ENCODE measurements at places on chromosomes 5 and 9. TPM values are rescaled to one million over a fixed set of nuclear protein-coding genes. Genes with fewer than 3 reads are reported as not detected.

DNA sequence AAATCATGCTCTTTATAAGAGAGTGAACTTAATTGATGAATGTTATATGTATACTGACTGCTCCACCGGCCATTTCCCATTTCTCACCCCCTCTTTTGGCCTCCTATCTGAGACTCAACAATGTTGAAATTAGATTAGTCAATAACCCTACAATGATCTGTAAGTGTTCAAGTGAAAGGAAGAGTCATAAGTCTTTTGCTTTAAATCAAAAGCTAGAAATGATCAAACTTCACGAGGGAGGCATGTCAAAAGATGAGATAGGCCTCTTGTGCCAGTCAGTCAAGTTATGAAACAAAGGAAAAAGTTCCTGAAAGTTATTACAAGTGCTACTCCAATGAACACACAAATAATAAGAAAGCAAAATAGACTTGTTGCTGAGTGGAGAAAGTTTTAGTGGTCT lies 83.1 kb downstream of the NLN start:
- DNase-seq: no peak

The ZNF608 gene
- 98.9 TPM for polyA plus RNA-seq

GRCh38 chr5:141838326-141839014 lies 39.7 kb downstream of the PCDH1 start:
- no peak for DNase-seq

GRCh38 chr5:32319926-32320543 lies 7.3 kb upstream of the MTMR12 start:
- no peak for DNase-seq

DNA sequence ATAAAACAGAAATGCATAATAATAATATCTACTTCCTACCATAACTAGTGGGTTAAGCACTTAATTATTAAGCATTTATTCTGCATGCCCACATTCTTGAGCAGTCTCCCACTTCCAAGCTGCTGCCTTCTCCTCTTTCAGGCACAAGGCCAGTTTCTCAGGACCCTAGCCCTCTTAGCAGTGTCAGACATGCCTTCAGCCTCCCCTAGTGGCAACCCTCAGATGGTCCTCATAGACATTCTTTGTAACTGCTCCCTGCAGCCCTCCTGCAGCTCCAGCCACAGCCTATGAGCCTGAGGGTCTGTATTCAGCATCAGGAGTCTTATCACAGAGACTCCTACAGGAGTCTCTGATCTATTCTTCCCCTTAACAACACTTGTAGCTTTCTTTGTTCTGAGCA lies 3.9 kb downstream of the IL9 start:
- peak; percentile 32 for DNase-seq

- no peak for DNase-seq
Measured at GRCh38 chr5:118844351-118844750, 144.0 kb downstream of the DTWD2 start.

The CDKN2AIPNL gene
- 26.1 TPM for polyA plus RNA-seq

The ENHO gene
- polyA plus RNA-seq: 0.98 TPM

GRCh38 chr9:77943057-77943456 lies 88.6 kb downstream of the GNAQ start:
- DNase-seq: no peak

- DNase-seq: no peak
Measured at GRCh38 chr9:81191222-81191621, 498.1 kb downstream of the TLE1 start.

The CCNO gene
- 6.0 TPM for polyA plus RNA-seq

DNA sequence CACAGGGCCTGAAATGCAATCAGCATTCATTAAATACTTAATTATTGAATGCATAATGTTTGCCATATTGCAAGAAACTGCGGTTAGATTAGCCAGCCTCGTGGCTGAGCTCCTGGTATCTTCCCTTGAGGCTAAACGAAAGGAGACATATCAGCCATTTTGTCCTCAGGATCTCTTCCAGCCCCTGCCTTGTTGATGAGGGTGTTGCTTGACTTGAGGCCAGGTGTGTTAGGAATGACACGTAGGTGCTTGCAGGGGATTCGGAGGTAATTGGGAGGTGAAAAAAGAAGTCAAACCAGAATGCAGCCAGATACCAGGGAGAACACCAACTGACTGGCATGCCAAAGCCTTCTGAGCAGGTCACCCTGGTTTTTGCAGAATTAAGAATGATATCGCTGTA lies 12.5 kb downstream of the SH3RF2 start:
- no peak for DNase-seq

DNA sequence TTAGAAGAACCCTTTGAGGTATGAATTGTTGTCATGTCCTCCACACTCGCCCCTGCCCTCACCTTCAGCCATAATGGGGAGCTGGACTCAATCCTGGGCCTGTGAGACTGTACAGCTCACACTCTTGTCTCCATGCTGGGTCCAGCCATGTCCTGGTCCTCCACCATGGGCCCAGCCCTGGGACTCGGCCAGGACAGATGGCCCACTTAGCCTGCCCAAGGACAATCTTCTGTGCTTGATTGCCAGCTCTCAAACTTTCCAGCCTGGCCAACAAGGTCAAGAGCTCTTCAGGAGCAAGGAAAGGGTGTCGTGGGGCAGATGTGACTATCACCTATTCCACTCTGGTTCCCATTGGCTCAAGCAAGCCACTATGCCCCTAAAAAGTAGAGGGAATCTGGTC lies 90.8 kb downstream of the HRH2 start:
- DNase-seq: no peak

The DEPDC1B gene
- polyA plus RNA-seq: 14.9 TPM

- no peak for DNase-seq
Measured at GRCh38 chr5:77952636-77953212, 176.6 kb upstream of the TBCA start.

DNA sequence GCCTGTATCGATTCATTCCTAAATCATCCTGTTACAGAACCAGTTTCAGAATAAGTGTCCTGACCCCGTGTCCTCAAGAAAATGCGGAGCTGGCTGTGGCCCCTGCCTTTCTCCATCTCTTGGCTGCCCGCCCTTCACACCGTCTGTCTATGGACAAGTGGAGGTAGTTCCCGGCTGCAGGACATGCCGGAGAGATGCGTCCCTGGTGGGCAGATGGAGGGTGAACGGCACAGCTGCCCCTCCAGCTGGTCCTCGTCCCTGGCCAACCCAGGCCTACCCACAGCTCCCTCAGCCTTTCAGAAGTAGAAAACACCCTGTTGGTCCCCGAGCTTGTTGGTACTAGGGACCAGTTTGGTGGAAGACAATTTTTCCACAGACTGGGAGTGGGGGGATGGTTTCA lies 14.8 kb upstream of the EXOC3 start:
- no peak for DNase-seq

GRCh38 chr9:136257381-136258298 lies 12.0 kb upstream of the QSOX2 start:
- no peak for DNase-seq

DNA sequence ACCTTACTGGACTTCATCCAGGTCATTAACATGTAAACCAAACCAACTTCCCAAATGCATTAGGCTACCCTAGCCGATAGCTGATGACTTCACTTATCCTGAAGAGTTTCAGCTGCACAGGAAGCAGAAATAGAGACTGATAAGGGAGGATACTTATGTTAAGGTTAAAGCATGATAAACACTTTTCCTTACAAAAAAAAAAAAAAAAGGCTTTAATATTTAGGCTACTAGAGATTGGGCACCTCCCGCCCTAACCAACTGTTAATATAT lies 1.6 kb upstream of the MEF2C start:
- no peak for DNase-seq

- DNase-seq: no peak
Measured at GRCh38 chr5:36630201-36631145, 24.1 kb downstream of the SLC1A3 start.

The HMCN2 gene
- 0.55 TPM for polyA plus RNA-seq

The ZNF454 gene
- polyA plus RNA-seq: 8.2 TPM

DNA sequence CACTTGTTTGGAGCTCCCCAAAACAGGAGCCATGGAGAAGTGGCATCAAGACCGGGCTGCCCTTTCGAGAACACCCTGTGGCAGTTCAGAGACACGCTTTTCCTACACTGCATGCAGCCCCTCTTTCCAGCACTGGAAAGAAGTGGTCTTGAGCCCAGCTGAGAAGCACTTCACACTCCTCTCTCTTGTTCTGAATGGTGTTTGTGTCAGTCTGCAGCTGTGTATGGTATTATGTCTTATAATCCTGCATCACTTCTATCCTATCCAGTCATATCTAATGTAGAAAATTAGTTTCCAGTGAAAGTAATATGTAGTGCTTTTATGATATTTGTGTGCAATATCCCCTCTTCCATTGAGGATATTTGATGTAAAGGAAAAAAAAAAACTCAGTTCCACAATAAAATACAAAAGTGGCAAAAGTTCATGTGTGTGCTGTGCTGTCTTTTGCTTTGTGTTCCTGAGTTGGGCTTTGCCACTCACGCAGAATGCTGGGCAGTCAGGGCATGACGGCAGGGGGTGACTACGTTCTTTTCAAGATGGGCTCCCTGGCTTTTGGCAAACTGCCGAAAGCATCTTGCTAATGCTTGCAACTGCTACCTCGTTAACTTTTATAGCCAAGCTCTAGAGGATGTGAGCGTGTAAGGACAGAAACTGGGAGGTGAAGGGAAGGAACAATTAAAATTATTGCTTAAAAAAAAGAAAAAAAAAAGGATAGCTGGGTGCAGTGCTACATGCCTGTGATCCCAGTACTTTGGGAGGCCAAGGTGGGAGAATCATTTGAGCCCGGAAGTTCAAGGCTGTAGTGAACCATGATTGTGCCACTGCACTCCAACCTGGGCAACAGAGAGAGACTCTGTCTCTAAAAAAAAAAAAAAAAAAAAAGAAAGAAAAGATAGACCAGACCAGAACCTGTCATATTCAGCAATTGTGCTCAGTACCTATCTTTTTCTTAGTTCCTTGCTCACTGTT lies 102.2 kb downstream of the MAP1B start:
- no peak for DNase-seq

DNA sequence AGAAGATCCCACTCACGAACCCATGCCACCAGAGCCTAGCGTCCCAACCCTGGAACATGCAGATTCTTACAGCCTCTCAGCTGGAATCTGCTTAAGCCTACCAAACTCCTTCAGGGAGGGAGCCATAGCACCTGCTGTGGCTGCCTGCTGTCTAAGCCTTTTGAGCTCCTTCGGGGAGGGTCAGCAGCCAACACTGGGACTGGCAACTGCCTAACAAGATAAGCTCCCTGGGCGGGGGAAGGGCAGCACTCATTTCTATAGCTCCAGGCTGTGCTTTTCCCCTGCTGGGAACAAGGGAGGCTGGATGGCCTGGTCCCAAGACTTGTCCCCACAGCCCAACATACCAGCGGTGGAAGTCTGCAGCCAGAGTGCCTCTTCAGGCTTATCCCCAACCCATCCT lies 199.1 kb upstream of the OR13F1 start:
- DNase-seq: no peak

The NMUR2 gene
- 0.40 TPM for polyA plus RNA-seq

DNA sequence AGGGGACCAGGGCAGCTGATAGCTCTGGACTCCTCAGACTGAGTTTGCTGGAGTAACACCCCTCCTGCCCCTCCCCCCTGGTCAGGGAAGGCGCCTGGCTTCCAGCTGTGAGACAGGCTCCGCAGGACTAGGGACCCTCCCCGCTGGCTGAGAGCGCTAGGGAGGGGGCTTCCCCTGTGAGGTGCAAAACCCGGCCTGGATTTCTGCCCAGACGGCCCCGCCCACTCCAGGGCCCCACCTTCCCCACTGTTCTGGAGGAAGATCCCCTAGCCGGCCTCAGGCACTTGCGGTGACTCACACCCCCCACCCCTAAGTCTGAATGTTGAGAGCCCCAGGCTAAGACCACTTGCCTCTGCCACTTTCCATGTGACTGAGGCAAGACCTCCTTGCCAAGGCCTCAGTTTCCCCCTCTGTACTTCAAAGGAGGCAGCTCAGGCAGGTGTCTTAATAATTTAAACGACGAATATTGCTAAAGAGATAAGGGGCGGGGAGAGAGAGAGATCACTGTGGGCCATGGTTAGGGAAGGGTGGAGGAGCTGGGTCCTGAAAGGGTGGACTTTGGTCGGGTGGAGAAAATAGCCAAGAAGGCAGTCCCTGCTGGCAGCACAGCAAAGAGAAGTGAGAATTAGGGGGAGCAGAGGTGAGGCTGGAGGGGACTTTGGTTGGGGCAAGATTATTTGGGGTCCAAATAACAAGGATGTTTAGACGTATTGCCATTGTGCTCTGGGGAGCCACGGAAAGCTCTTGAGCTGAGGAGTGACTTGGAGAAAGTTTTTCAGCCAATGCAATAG lies 1.0 kb upstream of the DAB2IP start:
- DNase-seq: peak; percentile 92

- DNase-seq: no peak
Measured at GRCh38 chr5:168843277-168844015, 264.3 kb upstream of the PANK3 start.

DNA sequence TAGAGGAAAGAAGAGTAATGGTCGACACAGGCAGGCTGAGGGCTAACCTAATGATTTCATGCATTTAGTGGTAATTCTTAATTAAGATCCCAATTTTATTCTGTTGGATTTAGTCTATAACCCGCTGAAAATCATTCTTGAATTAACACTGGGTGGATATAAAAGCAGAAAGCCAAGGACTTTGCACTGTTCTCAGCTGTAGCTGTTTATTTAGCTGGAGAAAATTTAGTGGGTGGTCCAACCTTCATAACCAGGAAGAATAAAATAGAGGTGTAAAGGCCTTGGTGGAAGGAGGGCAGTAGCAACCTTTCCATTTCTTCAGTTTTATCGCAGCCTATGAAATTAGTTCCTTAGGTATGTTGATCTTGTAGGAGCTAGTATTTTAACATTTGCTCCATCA lies 92.3 kb downstream of the GHR start:
- DNase-seq: no peak

DNA sequence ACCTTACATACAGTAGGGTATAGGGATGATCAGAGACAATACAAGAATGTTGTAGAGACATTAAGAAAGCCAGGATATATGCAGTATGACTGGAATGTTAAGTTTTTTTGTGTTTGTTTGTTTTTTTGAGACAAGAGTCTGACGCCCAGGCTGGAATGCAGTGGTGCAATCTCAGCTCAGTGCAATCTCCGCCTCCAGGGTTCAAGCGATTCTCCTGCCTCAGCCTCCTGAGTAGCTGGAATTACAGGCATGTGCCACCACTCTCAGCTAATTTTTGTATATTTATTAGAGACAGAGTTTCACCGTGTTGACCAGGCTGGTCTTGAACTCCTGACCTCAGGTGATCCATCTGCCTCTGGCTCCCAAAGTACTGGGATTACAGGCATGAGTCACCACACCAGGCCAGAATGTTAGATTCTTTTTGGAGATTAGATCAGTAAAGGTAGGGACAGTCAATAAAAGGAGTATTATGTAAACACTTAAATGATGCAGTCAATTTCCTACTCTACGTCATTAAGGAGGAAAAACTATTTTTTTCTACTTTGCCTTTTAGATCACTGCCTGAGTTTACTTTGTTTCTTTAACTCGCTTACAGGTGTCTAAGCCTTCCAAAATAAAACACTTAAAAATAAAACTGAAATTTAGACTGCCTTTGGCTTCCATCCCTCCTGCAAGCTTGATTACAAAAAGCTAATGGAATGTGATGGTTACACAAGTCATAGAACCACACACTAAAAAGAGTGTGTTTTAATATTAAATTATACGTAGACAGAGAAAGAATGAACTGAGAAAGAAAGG lies 6.8 kb upstream of the HNRNPA0 start:
- DNase-seq: no peak

GRCh38 chr5:55497712-55498111 lies 37.1 kb downstream of the PLPP1 start:
- DNase-seq: no peak

GRCh38 chr9:130433947-130434262 lies 10.9 kb upstream of the ASS1 start:
- DNase-seq: no peak
